ENCODE measurements at places on chromosomes 6 and 20. TPM values are rescaled to one million over a fixed set of nuclear protein-coding genes. Genes with fewer than 3 reads are reported as not detected.

DNA sequence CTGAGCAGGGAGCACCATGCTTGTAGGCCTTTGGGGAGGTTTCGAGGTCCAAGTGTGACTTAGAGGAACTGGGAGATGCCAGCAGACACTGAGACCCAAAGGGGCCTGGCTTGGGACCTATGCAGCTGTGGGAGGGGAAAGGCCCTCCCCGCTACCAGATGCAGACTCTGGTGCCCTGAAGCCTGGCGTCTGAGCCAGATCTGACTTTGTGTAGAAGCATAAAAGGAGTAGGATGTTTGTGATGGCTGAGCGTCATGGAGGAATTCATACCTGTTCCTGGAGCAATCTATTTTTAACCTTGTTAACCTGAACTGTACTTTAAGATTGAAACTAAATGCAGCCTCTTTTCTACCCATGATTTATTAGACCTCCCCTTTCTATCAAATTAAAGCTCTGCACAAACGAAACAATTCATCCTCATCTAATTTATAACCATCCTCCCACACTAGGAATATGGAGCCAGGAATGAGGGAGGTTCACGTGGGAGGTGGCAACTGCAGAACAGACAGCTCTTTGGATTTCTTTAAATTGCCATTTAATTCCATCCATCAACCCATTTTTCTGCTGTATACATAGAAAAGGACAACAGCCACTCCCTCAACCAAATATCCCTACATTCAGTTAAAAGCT is 172.6 kb upstream of the AGPAT4 start:
- no peak for DNase-seq

GRCh38 chr20:1537731-1538058 is 19.8 kb downstream of the SIRPD start:
- no peak for DNase-seq

The DPPA5 gene
- not detected for polyA plus RNA-seq

DNA sequence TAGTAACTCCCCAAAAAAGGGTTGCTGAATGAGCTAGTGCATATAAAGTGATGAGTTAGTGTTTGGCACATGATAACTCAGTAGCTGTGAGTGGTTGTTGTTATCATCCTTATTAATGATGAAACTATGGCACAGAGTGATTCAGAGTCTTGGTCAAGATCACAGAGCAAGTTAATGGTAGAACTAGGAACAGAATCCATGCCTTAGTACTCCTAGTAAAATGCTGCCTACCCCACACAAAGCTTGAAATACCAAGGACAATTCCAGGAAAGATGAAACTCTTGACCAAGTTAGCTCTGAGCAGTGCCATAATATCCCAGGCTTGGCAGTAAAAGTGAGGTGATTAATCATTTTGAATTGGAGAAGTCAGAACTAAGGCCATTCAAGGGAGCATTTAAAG is 109.1 kb upstream of the ENPP5 start:
- DNase-seq = no peak

- no peak for DNase-seq
Observed at GRCh38 chr6:227812-228338, 64.4 kb upstream of the DUSP22 start.

The SRF gene
- polyA plus RNA-seq = 48.6 TPM

The THBD gene
- 9.9 TPM for polyA plus RNA-seq

DNA sequence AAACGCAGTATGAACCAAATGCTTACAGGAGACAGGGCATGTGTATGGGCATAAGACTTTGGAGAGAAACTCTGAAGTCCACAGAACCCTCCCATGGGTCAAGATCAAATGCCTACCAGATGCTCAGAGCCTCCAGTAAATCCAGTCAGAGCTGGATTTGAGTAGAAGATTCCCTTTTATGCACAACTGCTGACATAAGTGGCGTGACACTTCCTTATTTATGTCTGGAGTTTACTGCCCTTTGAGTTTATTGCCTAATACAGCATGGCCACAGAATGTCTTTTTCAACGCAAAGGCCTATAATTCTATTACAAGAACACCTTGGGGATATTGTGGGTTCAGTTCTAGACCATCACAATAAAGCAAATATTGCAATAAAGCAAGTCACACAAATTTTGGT is 220.0 kb upstream of the FOXQ1 start:
- DNase-seq = no peak

- no peak for DNase-seq
Observed at GRCh38 chr20:53298911-53299310, 294.7 kb downstream of the ZNF217 start.

- no peak for DNase-seq
Observed at GRCh38 chr6:100099189-100100074, 105.4 kb upstream of the MCHR2 start.

DNA sequence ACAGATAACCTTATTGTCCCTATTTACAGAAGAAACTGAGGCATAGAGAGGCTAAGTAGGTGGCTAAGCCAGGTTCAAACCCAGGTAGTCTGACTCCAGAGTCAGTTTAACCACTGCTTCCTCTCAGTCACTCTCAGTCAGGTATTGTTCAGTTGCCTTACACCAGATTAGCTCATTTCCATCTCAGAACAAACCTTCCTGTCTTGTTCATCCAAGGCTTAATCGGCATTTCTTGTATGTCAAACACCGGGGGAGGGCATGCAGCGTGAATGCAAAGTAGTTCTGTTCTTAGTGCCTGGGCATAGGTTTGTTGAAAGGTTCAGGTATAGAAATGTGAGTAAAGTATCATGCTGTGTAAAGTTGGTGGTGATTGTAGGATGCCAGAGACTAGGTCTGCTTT is 51.7 kb downstream of the CTNNBL1 start:
- DNase-seq = no peak

DNA sequence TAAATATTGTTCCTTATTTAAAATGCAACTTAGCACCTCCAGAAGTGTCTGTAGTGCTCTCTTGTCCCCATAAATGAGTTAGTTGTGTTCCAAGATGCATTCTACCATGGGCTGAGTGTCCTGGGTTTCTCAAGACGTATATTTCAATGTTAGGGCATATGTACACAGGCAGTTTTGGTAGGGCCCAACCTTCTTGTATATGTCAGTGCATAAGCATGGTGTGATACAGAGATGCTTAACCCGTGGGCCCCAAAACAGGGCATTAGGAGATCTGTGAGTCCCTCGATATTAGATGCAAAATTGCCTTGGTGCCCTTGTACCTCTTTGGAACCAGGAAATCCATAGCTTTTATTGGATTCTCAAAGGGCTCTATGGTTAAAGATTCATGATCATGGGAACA is 91.5 kb upstream of the HIVEP1 start:
- DNase-seq = no peak

GRCh38 chr20:1434571-1435336 is 31.9 kb downstream of the NSFL1C start:
- no peak for DNase-seq

DNA sequence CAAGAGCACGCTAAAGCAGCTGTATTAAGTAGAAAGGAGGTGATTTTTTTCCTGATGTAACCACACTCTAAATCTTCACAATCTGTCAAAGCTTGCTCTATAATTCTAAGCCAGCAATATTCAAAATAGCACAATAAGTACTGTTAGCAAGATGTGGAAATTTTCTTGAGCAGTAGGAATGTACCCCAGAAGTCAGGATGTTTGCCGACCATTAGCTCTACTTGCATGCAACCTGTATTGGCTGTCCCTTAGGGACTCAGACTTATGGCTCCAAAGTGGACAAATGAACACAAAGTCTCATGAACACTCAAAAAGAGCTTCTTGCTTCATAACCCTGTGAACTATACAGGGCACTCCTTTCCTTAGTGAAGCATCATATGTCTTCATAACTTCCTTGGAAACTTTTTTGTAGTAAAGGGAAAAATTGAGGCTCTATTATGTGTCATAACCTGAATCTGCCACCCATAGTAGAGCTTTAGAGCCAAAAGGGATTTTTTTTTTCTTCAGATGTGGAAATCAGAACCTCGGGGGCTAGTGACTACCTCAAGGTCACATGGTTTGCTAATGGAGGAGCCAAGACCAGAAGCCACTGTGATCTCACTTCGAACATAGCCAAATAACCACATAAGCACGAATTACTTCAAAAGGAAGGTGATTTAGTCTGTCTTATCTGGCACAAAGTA is 54.5 kb downstream of the ADGRG6 start:
- DNase-seq = no peak

DNA sequence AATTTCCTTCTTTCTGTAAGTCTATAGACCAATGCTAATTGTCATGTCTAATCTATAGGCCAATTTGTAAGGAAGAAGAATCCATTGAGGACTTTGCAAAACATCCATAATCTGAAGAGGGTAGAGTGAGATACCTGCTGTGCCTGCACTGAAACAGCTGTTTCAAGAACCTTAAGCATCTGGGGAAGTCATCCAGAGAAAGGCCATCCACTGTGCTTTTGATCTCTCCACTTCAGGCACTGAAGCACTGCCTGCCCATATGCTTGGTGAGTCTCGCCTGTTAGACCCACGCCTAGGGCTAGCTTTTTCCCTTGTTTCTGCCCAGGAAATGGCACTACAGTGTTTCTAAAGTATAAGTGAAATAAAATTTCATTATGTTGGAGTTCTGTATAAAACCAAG is 921.8 kb upstream of the EPHA7 start:
- DNase-seq = no peak

The OTOR gene
- polyA plus RNA-seq = not detected

DNA sequence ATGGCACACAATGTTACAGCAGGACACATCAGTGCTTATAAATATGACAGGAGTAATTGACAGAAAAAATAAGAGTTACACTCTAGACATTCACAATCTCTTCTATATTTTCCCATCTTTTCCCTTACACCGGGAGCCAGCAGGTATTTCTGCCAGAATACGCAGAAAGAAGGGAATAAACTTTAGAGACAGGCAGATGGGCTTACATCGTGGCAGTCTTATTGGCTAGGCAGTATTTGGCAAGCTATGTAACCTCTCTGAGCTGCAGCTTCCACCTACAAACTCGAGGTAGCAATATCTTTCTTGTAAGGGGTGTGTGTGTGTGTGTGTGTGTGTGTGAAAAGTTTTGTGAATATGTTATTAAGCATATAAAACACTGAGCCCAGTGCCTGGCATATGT is 33.0 kb upstream of the TSHZ2 start:
- DNase-seq = no peak
